Activated T-helper 2 cell treated with anti-CD3 and anti-CD28 coated beads, Interferon-gamma antibody, Interleukin-2, Interleukin-4, amounts not matched to agents 10 μg/mL and 5 μg/mL and 100 μg/mL, durations not matched to agents 14 hours and 24 hours and 36 hours (primary cell): ENCODE measurements at places on chromosomes 5 and 9. TPM values are rescaled to one million over a fixed set of nuclear protein-coding genes. Genes with fewer than 3 reads are reported as not detected.

GRCh38 chr9:37290940-37291485 lies 131.5 kb upstream of the GRHPR start:
- no peak for DNase-seq
- H3K4me3 ChIP-seq = peak overlapping the region; percentile 11
- peaks cover 33% of the 10 kb centered on the region for H3K36me3 ChIP-seq

KIF4B gene
- total RNA-seq = 0.07 TPM in 1 of 2 replicates, not detected in the other

- no peak for DNase-seq
- H3K36me3 ChIP-seq = no peaks in the 10 kb centered on the region
- H3K4me3 ChIP-seq = no peak overlapping the region
- peaks cover 2% of the 10 kb centered on the region for H3K27me3 ChIP-seq
- no peak overlapping the region for H3K27ac ChIP-seq
These were observed 34.9 kb upstream of the FCHO2 start for GRCh38 chr5:72920690-72921502.

GRCh38 chr9:10704720-10705119 lies 91.9 kb upstream of the PTPRD start:
- H3K36me3 ChIP-seq = no peaks in the 10 kb centered on the region
- no peak overlapping the region for H3K27ac ChIP-seq
- no peaks in the 10 kb centered on the region for H3K27me3 ChIP-seq
- no peak for DNase-seq

TMEM171 gene
- total RNA-seq = not detected in 2 replicates

SV2C gene
- 0.05 and 0.32 TPM in 2 replicates for total RNA-seq

- no peaks in the 10 kb centered on the region for H3K27me3 ChIP-seq
- DNase-seq = no peak
- H3K36me3 ChIP-seq = no peaks in the 10 kb centered on the region
- no peak overlapping the region for H3K4me3 ChIP-seq
These were observed 849.6 kb upstream of the DMAC1 start for GRCh38 chr9:8649160-8649559.

KIF24 gene
- total RNA-seq = 4.8 and 5.0 TPM in 2 replicates

DNA sequence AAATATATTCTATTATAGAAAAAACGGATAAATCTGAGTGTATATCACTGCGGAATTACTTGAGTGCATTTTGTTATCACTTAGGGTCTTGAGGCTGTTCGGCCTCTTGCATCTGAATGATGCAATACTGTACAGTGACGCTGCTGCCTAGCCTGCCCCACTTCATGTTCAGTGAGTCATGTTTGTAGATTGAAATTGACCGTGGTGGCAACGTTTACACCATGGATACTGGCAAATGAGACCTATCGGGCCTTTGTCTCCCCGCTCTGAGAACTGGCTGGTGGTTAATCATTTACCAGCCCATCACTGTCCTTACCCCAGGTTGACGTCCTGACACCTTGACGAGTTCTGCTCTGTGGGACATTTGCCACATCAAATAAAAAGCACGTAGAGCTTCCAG lies 510.1 kb upstream of the ADAMTS16 start:
- H3K4me1 ChIP-seq = no peaks in the 10 kb centered on the region
- H3K27ac ChIP-seq = no peak overlapping the region
- H3K27me3 ChIP-seq = no peaks in the 10 kb centered on the region
- no peaks in the 10 kb centered on the region for H3K36me3 ChIP-seq
- H3K4me3 ChIP-seq = no peak overlapping the region

GRCh38 chr9:70080481-70081119 lies 37.0 kb downstream of the MAMDC2 start:
- no peak for DNase-seq
- H3K27me3 ChIP-seq = peaks cover 8% of the 10 kb centered on the region

DNA sequence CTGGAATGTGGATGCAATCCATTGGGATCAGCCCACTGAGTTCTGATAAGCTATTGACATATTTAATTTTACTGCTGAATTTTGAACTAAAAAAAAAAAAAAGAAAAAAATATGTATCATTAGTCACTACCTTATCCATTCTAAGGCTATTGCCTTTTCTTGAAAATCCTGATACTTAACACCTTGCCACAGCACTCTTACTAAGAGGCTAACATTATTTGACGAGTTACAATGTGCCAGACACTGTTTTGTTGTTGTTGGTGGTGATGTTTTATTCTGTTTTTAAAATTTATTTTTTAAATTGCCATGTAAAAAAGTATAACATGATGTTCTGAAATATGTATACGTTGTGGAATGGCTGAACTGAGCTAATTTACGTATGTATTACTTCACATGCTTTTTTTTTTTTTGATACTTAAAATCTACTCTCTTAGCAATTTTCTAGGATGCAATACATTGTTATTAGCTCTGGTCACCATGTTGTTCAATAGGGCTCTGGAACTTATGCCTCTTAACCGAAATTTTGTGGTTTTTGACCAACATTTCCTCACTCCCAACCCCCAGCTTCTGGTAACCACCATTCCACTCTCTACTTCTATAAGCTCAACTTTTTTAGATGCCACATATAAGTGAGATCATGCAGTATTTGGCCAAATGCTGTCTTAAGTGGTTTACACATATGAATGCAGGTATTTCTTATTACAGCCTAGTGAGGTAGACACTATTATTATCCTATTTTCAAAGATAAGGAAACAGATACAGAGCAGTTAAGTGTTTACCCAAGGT lies 134.8 kb upstream of the PCA3 start:
- no peaks in the 10 kb centered on the region for H3K36me3 ChIP-seq
- H3K4me3 ChIP-seq = no peak overlapping the region
- H3K4me1 ChIP-seq = peaks cover 18% of the 10 kb centered on the region
- DNase-seq = no peak
- H3K27me3 ChIP-seq = peaks cover 10% of the 10 kb centered on the region

LHX2 gene
- not detected in 2 replicates for total RNA-seq

- peaks cover 6% of the 10 kb centered on the region for H3K4me1 ChIP-seq
- peaks cover 12% of the 10 kb centered on the region for H3K27me3 ChIP-seq
- no peaks in the 10 kb centered on the region for H3K36me3 ChIP-seq
These were observed at the start of gene PDE6A for GRCh38 chr5:149944666-149945065. PDE6A (minus strand) TSS chr5:149944793; CDS start chr5:149944673, 120 bp downstream.

GRCh38 chr5:147784146-147784987 lies 1.8 kb upstream of the JAKMIP2 start:
- peaks cover 22% of the 10 kb centered on the region for H3K27me3 ChIP-seq
- no peak overlapping the region for H3K27ac ChIP-seq
- H3K4me3 ChIP-seq = no peak overlapping the region
- DNase-seq = no peak
- H3K36me3 ChIP-seq = no peaks in the 10 kb centered on the region
